Activated naive CD8-positive, alpha-beta T cell treated with anti-CD3 and anti-CD28 coated beads, Interleukin-2, amount 10 ng/mL, durations not matched to agents 7 days and 5 days (primary cell): ENCODE measurements at places on chromosomes 11 and 22. TPM values are rescaled to one million over a fixed set of nuclear protein-coding genes. Genes with fewer than 3 reads are reported as not detected.

The GPR83 gene
- total RNA-seq: 0.17 TPM

The TCN1 gene
- not detected for total RNA-seq

The SYNGR1 gene
- 27.1 TPM for total RNA-seq

The KCNJ1 gene
- 0.14 TPM for total RNA-seq

The CD6 gene
- total RNA-seq: 274 TPM

The VPREB3 gene
- total RNA-seq: not detected

The TMEM86A gene
- total RNA-seq: 1.7 TPM

The HIC2 gene
- 6.8 TPM for total RNA-seq

The SHISA8 gene
- total RNA-seq: not detected

The PLAAT3 gene
- 15.8 TPM for total RNA-seq

The FAT3 gene
- total RNA-seq: not detected

The PC gene
- total RNA-seq: 9.0 TPM

The LARGE1 gene
- 0.68 TPM for total RNA-seq

The MYO7A gene
- 0.22 TPM for total RNA-seq

The MRGPRX4 gene
- total RNA-seq: not detected

The C1QTNF4 gene
- 0.43 TPM for total RNA-seq

The BCR gene
- total RNA-seq: 36.2 TPM

The IGLL1 gene
- not detected for total RNA-seq

The SCGB1D2 gene
- total RNA-seq: not detected

The ENDOD1 gene
- 23.8 TPM for total RNA-seq

The GVQW3 gene
- total RNA-seq: 4.5 TPM

The B3GAT1 gene
- total RNA-seq: 0.44 TPM

The SLC16A8 gene
- total RNA-seq: not detected

The RAD9A gene
- total RNA-seq: 67.1 TPM

The ASCL2 gene
- total RNA-seq: 0.62 TPM

The SCUBE1 gene
- total RNA-seq: 0.03 TPM

The OR56A1 gene
- not detected for total RNA-seq

The PEX26 gene
- 37.2 TPM for total RNA-seq

The LRRC4C gene
- not detected for total RNA-seq

The OR5T2 gene
- not detected for total RNA-seq

The ABTB2 gene
- 0.97 TPM for total RNA-seq

The CCDC87 gene
- 0.09 TPM for total RNA-seq

The DAGLA gene
- 0.08 TPM for total RNA-seq

The ANO5 gene
- 0.09 TPM for total RNA-seq

The OR51I1 gene
- total RNA-seq: not detected

The BIK gene
- total RNA-seq: 0.64 TPM

The KDELR3 gene
- 1.4 TPM for total RNA-seq

The GAB4 gene
- not detected for total RNA-seq

The KCNQ1 gene
- 24.2 TPM for total RNA-seq

The INTS4 gene
- 53.9 TPM for total RNA-seq

The CYTH4 gene
- 149 TPM for total RNA-seq

The PMM1 gene
- 39.0 TPM for total RNA-seq

The MS4A2 gene
- total RNA-seq: not detected

The ADM2 gene
- total RNA-seq: 6.7 TPM

The PATE4 gene
- not detected for total RNA-seq

The FGF19 gene
- not detected for total RNA-seq

The FAM227A gene
- total RNA-seq: 0.36 TPM

The LMNTD2 gene
- total RNA-seq: 2.5 TPM

The DDI1 gene
- total RNA-seq: not detected

The GSTT2B gene
- total RNA-seq: not detected

The BDNF gene
- total RNA-seq: not detected

The DENND6B gene
- total RNA-seq: 8.8 TPM

The LUZP2 gene
- total RNA-seq: not detected

The PYGM gene
- total RNA-seq: 7.2 TPM

The RTN4RL2 gene
- 1.6 TPM for total RNA-seq

The SLC15A3 gene
- 7.2 TPM for total RNA-seq

The OR5D16 gene
- total RNA-seq: not detected

The MYOD1 gene
- total RNA-seq: not detected
